CD8-positive, alpha-beta T cell (primary cell): ENCODE measurements at places on chromosomes 16 and 17. TPM values are rescaled to one million over a fixed set of nuclear protein-coding genes. Genes with fewer than 3 reads are reported as not detected.

The TNS4 gene
- 2.9 TPM for total RNA-seq

The CHD9NB gene
- total RNA-seq = not detected

The CCL7 gene
- not detected for total RNA-seq

The MYOCD gene
- total RNA-seq = not detected

The TBC1D3K gene
- total RNA-seq = not detected

The RANBP10 gene
- total RNA-seq = 14.6 TPM

The NPIPB8 gene
- 0.69 TPM for total RNA-seq

The SPIRE2 gene
- total RNA-seq = 0.76 TPM

The PEX12 gene
- 3.2 TPM for total RNA-seq

The RAP1GAP2 gene
- total RNA-seq = 19.9 TPM

The TBC1D3G gene
- not detected for total RNA-seq

The VMO1 gene
- not detected for total RNA-seq

The CBX2 gene
- 0.56 TPM for total RNA-seq
